ENCODE measurements at places on chromosomes 1 and 21.
A peak's percentile ranks its signal among the peaks of the same experiment; 100 is the strongest.

DNA sequence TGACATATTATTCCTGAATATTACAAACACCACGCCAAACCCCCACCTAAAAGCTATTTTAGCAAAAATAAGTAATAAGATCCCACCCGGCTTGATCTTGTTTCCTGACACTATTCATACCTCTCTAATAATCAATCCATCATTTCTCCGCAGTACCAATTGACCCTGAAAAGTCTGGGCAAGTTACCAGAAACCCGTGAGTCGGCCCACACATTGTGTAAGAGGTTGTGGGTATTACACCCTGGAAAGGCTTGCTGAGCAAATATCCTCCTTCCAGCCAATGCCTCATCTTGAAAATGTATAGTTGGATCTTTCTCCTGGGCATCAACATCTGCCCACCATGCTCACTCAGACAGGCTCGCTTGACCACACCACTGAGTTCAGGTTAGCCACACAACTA lies 451.0 kb downstream of the TTLL7 start:
- no peak overlapping the region for H3K27ac ChIP-seq
- no peaks in the 10 kb centered on the region for H3K36me3 ChIP-seq
- no peaks in the 10 kb centered on the region for H3K4me1 ChIP-seq
- no peak overlapping the region for H3K4me3 ChIP-seq
- peaks cover 6% of the 10 kb centered on the region for H3K27me3 ChIP-seq

DNA sequence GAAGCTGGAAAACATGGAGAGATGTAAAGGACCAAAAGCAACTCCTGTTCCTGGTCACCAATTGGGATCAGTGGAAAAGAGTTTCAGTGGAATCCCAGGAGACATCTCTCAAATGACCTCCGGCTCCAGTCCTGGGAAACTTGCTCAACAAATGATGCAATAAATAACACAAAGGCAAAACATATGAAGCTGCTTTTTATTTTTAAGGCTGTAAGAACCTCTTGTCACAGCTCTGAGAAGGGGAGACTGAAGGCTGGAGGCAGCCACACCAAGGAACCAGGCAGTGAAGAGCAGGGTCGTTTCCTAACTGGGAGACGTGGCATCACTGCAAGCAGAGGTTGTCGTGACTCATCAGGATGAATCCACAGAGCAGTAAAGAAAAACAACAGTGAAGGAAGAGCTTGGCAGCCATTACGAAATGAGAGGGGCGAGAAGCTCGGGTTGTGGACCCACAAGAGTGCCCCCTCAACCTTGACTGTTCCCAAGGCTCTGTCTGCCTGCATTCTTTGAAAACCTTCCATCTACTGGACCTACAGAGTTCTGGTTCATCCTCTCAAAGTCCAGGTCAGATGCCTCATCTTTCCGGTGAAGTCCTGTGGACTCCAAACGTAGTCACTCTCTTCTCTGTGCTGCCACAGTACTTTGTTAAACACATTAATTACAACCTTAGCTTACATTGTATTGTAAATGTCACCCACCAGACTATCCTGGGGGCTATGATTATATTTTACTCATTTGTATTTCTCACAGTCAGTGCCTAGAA lies 32.1 kb downstream of the JAK1 start:
- H3K27ac ChIP-seq: peak overlapping the region; percentile 71
- peak overlapping the region; percentile 57 for H3K4me3 ChIP-seq
- peaks cover 25% of the 10 kb centered on the region for H3K36me3 ChIP-seq

DNA sequence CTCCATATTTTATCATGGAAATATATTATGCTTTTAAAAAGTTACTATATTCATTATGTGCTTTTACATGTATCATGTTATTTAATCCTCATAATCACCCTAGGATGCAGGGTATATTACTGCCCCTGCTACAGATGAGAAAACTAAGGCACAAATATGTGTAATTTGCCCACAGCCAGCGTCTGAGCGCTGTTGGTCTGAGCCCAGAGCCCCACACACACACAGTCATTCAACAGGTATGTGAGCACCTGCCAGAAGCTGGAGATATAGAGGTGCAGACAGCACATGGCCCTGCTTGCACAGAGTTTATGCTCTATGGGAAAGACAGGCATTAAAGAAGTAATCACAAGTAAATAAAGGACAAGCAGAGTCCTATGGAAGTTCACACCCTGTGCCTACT lies 49.8 kb upstream of the SEC16B start:
- no peaks in the 10 kb centered on the region for H3K36me3 ChIP-seq
- H3K4me3 ChIP-seq: no peak overlapping the region
- H3K27ac ChIP-seq: no peak overlapping the region

- H3K27me3 ChIP-seq: peaks cover 17% of the 10 kb centered on the region
- no peak overlapping the region for H3K27ac ChIP-seq
- no peak overlapping the region for H3K4me3 ChIP-seq
Measured at GRCh38 chr1:229768232-229768631, 142.2 kb downstream of the URB2 start.

DNA sequence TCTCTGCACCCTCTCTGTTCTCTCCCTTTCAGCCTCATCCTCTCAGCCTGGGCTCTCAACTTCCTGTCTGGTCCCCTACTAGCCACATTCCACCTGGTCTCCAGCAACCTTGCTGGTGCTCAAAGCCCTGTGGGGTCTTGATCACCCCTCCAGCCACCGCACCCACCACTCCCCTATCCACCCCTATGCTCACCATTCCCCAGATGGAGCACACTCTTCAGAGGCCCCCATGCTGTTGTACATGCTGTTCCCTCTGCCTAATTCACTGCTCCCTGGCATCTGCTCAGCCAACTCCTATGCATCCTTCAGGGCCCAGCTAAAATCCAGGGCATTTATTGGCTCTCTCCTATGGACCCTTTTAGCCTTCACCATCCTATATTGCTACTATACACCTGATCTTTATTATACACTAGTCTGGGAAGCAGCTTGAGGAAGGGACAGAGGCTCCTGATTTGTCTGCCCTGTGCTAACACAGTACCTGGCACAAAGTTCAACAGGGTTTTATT lies 81.0 kb downstream of the GLIS1 start:
- H3K27me3 ChIP-seq: peaks cover 19% of the 10 kb centered on the region
- H3K27ac ChIP-seq: no peak overlapping the region
- no peak overlapping the region for H3K4me3 ChIP-seq
- no peaks in the 10 kb centered on the region for H3K36me3 ChIP-seq

Data from memory B cell (primary cell).